ENCODE measurements at places on chromosomes 5 and 9. TPM values are rescaled to one million over a fixed set of nuclear protein-coding genes. Genes with fewer than 3 reads are reported as not detected.

DNA sequence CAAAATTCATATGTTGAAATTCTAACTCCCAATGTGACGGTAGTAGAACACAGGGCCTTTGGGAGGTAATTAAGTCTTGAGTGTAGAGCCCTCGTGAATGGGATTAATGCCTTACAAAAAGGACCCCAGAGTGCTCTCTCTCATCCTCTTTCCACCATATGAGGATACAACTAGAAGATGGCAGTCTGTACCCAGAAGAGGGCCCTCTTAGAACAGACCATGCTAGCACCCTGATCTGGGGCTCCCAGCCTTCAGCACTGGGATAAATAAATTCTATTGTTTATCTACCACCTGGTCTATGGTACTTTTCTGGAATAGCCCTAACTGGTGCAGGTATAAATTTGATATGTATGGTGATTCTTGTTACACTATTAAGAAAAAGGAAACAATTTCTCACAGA lies 332.3 kb downstream of the BRINP1 start:
- no peak overlapping the region for H3K4me3 ChIP-seq
- H3K4me1 ChIP-seq, result no peaks in the 10 kb centered on the region
- no peak overlapping the region for H3K27ac ChIP-seq
- DNase-seq, result no peak

- peaks cover 14% of the 10 kb centered on the region for H3K4me1 ChIP-seq
- no peak for DNase-seq
- H3K27me3 ChIP-seq, result no peaks in the 10 kb centered on the region
- H3K4me3 ChIP-seq, result no peak overlapping the region
- H3K36me3 ChIP-seq, result no peaks in the 10 kb centered on the region
These were observed 1.6 kb upstream of the DNLZ start for GRCh38 chr9:136364942-136365774.

DNA sequence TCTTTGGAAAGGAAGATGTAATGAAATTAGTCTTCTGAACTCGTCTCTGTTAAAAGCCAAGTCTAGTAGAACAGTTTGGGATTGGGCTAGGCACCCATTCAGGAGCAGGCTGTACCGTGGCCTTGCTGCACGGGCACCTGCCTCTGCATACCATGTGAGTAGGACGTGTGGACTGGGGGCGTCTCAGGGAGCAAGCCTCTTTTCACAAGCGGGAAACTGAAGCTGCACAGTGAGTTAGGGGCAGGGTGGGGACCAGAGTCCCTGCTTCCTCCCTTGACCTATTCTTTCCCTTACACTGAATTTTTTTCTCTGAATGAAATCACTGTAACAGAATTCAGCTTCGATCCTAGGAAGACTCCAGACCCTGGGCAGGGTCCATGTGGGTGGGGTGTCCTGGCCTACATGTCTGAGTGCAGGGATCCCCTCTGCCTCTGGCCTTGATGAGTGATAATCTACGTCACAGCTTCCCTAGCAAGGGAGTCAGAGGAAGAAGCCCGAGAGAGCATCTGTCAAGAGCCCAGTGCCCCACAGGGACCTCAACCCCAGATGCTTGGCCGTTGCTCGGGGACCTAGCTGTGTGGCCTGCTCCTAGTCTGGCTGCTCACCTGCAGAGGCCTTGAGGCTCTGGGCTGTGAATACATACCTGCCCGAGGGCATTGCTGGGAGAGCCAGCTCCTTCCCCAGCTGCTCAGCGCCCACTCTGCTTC lies 15.1 kb downstream of the PHF2 start:
- H3K36me3 ChIP-seq, result no peaks in the 10 kb centered on the region
- H3K27me3 ChIP-seq, result no peaks in the 10 kb centered on the region
- no peak overlapping the region for H3K4me3 ChIP-seq
- H3K4me1 ChIP-seq, result peaks cover 19% of the 10 kb centered on the region
- H3K27ac ChIP-seq, result no peak overlapping the region

DNA sequence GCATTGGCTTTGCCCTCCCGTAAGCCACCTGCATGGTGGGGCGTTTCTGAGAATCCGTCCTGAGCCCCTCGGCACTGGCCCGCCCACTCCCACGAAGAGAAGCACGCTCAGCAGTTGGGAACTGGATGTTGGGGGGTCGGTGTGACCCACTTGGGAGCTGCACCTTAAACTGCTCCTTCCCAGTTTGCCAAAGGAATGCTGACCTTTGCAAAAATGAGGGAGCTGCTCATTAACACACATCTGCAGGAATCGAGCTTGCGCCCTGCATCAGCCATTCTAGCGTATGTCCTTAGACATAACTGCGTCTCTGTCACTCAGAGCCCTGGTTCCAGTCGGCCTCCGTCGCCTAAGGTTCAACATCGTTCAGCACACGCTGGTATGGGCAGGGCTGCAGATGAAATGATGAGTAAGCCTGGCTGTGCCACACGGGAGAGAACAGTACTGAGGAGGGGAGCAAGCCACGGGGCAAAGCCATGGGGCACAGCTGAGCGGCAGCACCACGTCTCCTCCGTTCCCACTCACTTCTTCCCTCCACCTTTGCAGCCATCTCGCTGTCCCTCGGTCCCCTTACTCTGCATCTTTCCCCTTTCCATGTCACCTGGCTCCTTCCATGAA lies 28.8 kb upstream of the NCS1 start:
- peaks cover 15% of the 10 kb centered on the region for H3K4me1 ChIP-seq
- no peak overlapping the region for H3K4me3 ChIP-seq
- no peak for DNase-seq
- H3K36me3 ChIP-seq, result no peaks in the 10 kb centered on the region
- H3K27ac ChIP-seq, result no peak overlapping the region
- no peaks in the 10 kb centered on the region for H3K27me3 ChIP-seq

DNA sequence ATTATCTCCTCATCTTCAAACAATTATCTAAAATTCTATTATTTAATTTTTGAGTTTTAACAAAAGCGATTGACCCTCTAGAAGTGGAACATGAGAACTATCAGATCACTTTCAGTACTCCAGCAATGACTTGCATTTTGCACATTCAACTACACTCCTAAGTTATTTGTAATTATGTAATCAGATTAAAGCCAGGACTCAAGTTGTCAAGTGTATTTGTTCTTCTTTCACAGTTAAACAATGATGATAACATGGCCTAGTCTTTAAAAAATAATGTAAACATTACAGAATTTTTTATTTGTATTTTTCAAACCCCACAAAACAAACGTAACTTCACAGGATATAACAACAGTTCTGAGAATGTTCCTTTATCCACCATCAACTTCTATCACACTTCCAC lies 2148.9 kb upstream of the ACO1 start:
- H3K4me3 ChIP-seq, result no peak overlapping the region
- no peaks in the 10 kb centered on the region for H3K36me3 ChIP-seq
- H3K27ac ChIP-seq, result no peak overlapping the region
- no peak for DNase-seq
- no peaks in the 10 kb centered on the region for H3K27me3 ChIP-seq
- no peaks in the 10 kb centered on the region for H3K4me1 ChIP-seq

Gene CCNO
- total RNA-seq, result not detected

Gene G3BP1
- 193 TPM for total RNA-seq

Gene MELK
- total RNA-seq, result 0.38 TPM

Gene RBM27
- total RNA-seq, result 32.3 TPM

Gene ASPN
- not detected for total RNA-seq

Gene PRDM9
- not detected for total RNA-seq

Gene PRDM12
- not detected for total RNA-seq

Gene TMEM232
- 2.2 TPM for total RNA-seq

Gene C9orf153
- total RNA-seq, result 0.87 TPM
